ENCODE measurements at places on chromosomes 2 and 18. TPM values are rescaled to one million over a fixed set of nuclear protein-coding genes. Genes with fewer than 3 reads are reported as not detected.

CPS1 gene
- 37.5 TPM for total RNA-seq

AOX1 gene
- total RNA-seq, result 0.71 TPM

MATN3 gene
- not detected for total RNA-seq

ALPP gene
- 0.34 TPM for total RNA-seq

TCF23 gene
- not detected for total RNA-seq

PLB1 gene
- 0.49 TPM for total RNA-seq

CNGA3 gene
- not detected for total RNA-seq

ZNF521 gene
- 0.10 TPM for total RNA-seq

CDH20 gene
- total RNA-seq, result not detected
